Vagina (tissue), 2 donors: ENCODE measurements at places on chromosomes 13 and 19.

- DNase-seq = no peak
- H3K4me1 ChIP-seq = no peaks in the 10 kb centered on the region
- no peaks in the 10 kb centered on the region for H3K27me3 ChIP-seq
- H3K4me3 ChIP-seq = no peak overlapping the region
- H3K36me3 ChIP-seq = no peaks in the 10 kb centered on the region
- H3K27ac ChIP-seq = no peak overlapping the region
Observed at GRCh38 chr13:20394506-20394905, 131.2 kb downstream of the CRYL1 start.

DNA sequence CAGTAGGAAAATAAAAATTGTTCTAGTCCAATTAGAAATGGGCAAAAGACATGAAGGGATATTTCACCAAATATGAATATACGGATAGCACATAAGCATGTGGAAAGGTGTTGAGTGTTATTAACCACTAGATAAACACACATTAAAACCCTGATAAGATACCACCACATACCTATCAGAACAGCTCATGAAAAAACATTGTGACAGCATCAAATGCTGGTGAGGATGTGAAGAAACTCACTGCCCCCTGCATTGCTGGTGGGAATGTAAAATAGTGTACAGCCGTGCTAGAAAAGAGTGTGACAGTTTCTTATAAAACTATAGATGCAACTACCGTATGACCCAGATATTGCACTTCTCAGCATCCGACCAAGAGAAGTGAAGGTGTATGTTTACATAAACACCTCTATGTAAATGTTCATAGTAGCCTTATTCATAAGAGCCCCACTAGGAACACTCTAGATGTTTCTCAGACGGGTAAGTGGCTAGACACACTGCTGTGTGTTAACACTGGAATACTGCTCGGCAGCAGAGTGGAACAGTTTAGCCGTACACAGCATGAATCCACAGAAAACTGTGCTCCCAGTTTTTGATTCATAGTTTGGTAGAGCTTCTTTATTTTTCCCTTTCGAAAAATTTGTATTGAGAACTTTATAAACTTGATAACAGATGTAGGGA lies 321.1 kb downstream of the MYO16 start:
- no peak overlapping the region for H3K4me3 ChIP-seq
- DNase-seq = no peak
- peaks cover 5% of the 10 kb centered on the region for H3K4me1 ChIP-seq
- H3K27me3 ChIP-seq = no peaks in the 10 kb centered on the region
- H3K27ac ChIP-seq = no peak overlapping the region

DNA sequence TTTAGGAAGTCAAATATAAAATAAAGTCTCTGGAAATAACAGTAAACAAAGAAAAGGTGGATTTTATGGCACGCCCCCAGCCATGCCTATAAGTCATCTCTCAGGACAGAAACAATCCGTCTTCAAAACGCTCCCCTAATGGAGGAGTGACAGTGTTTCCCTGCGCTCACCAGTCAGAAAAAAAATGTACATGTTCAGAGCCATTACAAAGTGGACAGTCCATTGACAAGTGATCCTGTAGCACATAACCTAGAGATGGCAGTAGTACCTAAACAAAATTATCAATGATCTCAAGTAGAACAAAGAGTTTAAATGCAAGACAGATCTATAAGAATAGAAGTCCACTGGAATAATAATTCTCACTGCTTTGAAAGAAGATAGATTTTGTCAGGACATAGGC lies 891.7 kb upstream of the MIR17HG start:
- H3K4me3 ChIP-seq = no peak overlapping the region
- H3K36me3 ChIP-seq = no peaks in the 10 kb centered on the region
- no peak overlapping the region for H3K27ac ChIP-seq
- no peaks in the 10 kb centered on the region for H3K4me1 ChIP-seq
- no peak for DNase-seq

DNA sequence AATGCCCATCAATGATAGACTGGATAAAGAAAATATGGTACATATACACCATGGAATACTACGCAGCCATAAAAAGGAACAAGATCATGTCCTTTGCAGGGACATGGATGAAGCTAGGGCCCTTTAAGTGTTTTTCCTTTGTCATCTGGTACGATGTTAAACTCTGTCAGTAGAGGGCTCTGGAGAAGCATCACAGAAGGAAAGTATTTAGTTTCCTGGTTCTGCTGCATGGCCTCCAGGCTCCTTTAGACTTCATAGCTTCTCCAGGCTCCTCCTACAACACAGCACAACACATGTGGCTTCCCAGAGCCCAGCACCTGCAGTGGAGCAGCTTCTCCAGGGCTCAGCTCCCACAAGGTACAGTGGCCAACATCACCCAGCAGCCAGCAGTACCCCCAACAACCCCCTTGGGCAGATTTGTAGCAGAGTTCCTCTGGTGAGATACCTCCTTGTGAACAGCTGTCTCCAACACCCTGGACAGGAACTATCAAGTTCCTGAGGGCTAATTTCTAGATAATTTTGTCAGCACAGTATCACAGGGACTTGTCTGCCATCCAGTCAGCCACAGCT lies 63.4 kb downstream of the KCTD12 start:
- H3K4me3 ChIP-seq = no peak overlapping the region
- H3K4me1 ChIP-seq = no peaks in the 10 kb centered on the region
- no peak for DNase-seq
- H3K36me3 ChIP-seq = no peaks in the 10 kb centered on the region
- no peaks in the 10 kb centered on the region for H3K27me3 ChIP-seq
- no peak overlapping the region for H3K27ac ChIP-seq

GRCh38 chr19:55088543-55089341 lies 13.1 kb downstream of the EPS8L1 start:
- H3K4me1 ChIP-seq = peaks cover 28% of the 10 kb centered on the region
- no peaks in the 10 kb centered on the region for H3K27me3 ChIP-seq
- peak overlapping the region; percentile 37 for H3K27ac ChIP-seq

GRCh38 chr13:99421758-99422585 lies 79.3 kb upstream of the TM9SF2 start:
- no peaks in the 10 kb centered on the region for H3K4me1 ChIP-seq
- H3K27ac ChIP-seq = no peak overlapping the region
- no peaks in the 10 kb centered on the region for H3K36me3 ChIP-seq
- H3K27me3 ChIP-seq = no peaks in the 10 kb centered on the region
- H3K4me3 ChIP-seq = no peak overlapping the region

- H3K27ac ChIP-seq = no peak overlapping the region
- no peak overlapping the region for H3K4me3 ChIP-seq
- DNase-seq = no peak
- no peaks in the 10 kb centered on the region for H3K36me3 ChIP-seq
- H3K4me1 ChIP-seq = peaks cover 15% of the 10 kb centered on the region
- H3K27me3 ChIP-seq = no peaks in the 10 kb centered on the region
Observed at GRCh38 chr13:49403996-49404702, 39.7 kb downstream of the CAB39L start.

DNA sequence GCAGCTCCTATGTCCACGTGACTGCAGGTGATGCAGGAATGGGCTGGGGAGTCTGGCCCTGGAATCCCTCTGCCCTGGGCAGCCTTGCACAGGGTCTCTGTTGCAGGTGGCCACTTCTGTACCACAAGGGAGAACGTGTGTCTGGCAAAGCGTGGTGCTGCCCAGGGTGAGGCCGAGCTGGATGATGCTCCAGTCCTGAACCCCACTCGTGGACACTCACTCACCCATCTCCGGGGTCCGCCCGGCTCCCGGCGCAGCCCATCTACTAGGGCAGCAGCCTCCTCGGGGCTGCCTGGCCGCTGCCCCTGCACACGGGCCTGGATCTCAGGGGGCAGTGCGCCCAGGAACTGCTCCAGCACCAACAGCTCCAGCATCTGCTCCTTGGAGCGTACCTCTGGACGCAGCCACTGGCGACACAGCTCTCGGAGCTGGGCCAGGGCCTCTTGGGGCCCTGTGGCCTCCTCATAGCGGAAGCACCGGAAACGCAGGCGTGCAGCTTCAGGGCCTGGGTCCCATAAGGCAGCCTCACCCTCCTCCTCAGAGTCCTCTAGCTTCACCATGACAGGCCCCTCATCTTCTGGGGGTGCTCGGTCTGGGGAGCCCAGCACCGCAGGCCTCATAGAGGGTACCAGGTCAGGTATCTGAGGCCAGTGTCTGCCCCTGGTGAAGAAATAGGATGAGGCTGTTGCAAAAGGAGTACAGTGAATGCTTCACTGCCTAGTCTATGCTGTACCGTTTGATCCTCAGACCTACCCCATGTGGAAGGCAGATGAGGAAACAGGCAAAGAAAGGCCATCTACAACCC lies 2.2 kb downstream of the MZF1 start:
- no peak overlapping the region for H3K27ac ChIP-seq
- H3K4me1 ChIP-seq = peaks cover 24% of the 10 kb centered on the region
- H3K27me3 ChIP-seq = no peaks in the 10 kb centered on the region
- H3K4me3 ChIP-seq = no peak overlapping the region
- no peak for DNase-seq

DNA sequence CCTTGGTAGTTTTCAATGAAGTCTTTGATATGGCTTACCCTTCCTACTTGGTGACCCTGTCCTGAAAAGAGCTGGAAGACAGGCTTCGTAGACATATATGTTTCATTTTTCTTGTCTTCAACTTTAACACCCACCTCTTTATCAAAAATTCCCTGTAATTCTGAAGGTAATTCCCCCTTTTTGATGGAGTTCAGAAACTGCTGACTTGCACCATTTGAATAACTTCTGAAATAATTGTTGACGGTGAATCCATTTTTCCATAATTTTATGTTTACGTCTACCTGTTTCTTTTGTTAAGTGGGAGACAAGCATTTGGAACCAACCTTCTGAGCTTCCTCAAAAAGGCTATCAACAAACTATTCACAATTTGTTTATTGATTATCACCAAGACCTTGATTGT lies 14.6 kb upstream of the ZNF177 start:
- no peak overlapping the region for H3K27ac ChIP-seq

DNA sequence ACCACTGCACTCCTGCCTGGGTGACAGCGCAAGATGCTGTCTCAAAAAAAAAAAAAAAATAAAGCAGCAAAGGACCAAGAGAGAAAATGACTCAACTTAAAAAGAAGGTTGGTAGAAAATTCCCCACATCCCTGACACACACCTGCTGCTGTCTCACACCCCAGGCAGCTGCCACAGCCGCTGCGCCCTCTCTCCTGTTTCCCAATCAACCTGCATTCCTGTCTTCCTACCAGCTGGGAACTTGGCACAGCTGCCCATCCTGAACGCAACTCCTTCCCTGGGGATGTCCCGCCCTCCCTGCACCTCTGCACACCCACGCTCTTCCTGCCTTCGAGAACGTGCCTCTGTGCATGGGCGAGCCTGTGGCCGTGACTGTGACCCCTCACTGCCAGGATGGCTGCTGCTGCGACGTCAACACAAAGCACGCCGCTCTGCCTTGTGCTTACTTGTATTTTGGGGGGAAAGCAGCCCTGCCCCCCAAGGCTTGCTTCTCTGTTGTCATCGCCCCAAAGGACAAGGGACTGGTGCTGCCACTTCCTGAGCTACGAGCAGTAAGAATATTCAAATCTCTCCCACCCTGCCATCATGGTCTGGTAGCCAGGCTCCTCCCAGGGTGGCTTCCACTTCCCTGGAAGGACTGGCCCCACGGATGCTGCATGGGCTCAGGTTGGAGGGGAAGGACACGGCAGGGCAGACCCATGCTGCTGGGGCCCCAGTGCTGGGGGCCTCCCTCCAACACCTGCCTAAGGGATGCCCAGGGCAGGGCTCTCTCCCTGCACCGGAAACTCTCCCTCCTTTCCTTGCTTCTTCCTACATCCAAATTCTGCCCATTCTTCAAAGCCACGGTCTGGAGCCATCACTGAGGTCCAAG lies 20.7 kb downstream of the SH3GL1 start:
- peak overlapping the region; percentile 68 for H3K27ac ChIP-seq
- no peaks in the 10 kb centered on the region for H3K27me3 ChIP-seq
- no peak overlapping the region for H3K4me3 ChIP-seq

DNA sequence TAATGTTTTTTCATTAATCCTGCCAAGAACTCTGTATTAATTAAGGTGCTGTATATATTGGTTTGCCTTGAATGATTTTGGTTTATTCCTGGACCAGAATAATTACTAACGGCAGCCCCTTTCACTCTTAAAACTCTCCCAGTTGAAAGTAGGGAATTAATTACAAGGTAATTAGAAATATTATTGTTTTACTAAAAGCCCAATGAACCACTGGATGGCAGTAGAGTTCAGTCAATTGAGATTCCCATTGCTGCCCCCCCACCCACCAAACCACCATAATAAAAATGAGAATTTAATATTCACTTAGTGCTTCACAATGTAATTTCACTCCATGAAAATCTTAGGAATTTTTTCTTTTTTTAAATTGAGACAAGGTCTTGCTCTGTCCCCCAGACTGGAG lies 13.7 kb downstream of the WBP4 start:
- H3K27ac ChIP-seq = no peak overlapping the region
- H3K36me3 ChIP-seq = peaks cover 81% of the 10 kb centered on the region
- no peak for DNase-seq
- H3K4me3 ChIP-seq = no peak overlapping the region
- H3K27me3 ChIP-seq = no peaks in the 10 kb centered on the region

- no peak overlapping the region for H3K4me3 ChIP-seq
- no peak for DNase-seq
- H3K4me1 ChIP-seq = no peaks in the 10 kb centered on the region
- H3K27ac ChIP-seq = no peak overlapping the region
- H3K27me3 ChIP-seq = no peaks in the 10 kb centered on the region
- H3K36me3 ChIP-seq = no peaks in the 10 kb centered on the region
Observed at GRCh38 chr13:67155898-67156722, 74.0 kb downstream of the PCDH9 start.

- no peak overlapping the region for H3K4me3 ChIP-seq
- H3K27ac ChIP-seq = no peak overlapping the region
- H3K27me3 ChIP-seq = no peaks in the 10 kb centered on the region
- H3K4me1 ChIP-seq = no peaks in the 10 kb centered on the region
Observed at GRCh38 chr19:4352701-4353121, 9.3 kb downstream of the MPND start.

- H3K27ac ChIP-seq = no peak overlapping the region
- H3K4me3 ChIP-seq = no peak overlapping the region
Observed at GRCh38 chr13:94249512-94249911, 230.0 kb downstream of the DCT start.

- no peaks in the 10 kb centered on the region for H3K27me3 ChIP-seq
- no peak overlapping the region for H3K4me3 ChIP-seq
- no peaks in the 10 kb centered on the region for H3K36me3 ChIP-seq
- DNase-seq = no peak
- peaks cover 9% of the 10 kb centered on the region for H3K4me1 ChIP-seq
Observed at GRCh38 chr13:77480066-77480465, 55.4 kb upstream of the SCEL start.

DNA sequence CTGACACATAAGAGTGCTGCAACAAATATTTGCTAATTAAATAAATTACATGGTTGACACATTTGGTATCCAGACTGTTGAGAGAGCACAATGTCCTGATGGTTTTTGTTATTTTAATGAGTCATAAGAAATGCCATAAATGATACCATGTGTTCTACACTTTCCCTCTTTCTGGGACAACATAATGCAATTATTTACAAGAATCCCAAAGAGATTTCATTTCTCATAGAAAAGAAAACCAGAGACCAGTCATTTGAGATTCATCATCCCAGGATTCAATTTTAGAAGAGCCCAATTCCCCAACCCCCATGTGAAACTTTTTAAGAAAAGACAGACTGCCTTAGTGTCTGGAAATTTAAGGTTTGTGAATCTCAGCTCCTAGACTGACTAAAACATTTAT lies 399.6 kb downstream of the DCT start:
- H3K4me1 ChIP-seq = peaks cover 6% of the 10 kb centered on the region
- no peaks in the 10 kb centered on the region for H3K27me3 ChIP-seq
- no peak overlapping the region for H3K27ac ChIP-seq
- H3K4me3 ChIP-seq = no peak overlapping the region
- no peak for DNase-seq
- H3K36me3 ChIP-seq = no peaks in the 10 kb centered on the region
